ENCODE measurements at places on chromosomes 1 and 21.

DNA sequence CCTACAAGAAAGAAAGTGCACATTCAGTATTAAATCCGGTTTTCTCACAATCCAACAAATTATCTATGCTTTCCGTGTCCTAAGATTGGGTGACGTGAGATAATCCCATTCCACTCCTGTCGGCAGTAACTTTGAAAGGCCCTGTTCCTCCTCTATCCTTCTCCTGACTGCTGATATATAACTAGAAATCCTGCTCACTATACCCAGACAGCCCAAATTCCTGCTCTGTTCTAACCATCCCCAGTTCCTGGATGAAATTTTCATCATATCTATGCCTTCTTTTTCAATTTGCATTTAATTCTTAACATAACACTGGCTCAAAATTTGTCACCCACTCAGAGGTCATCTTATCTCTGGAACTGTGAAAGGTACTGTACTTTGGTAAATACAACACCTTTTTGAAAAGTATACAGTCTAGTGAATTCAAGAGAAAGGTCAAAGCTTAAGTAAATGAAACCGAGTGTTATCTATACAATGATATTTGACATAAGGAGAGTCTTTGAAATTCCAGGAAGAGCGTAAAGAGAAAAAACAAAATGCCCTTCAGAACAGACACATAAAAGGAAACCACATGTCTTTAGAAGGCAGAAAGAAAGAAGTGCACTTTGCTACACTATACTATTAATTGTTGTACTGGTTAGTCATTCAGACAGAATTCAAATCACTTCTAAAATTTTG is 200.5 kb upstream of the NEGR1 start:
- no peak for DNase-seq

- DNase-seq: no peak
Measured at GRCh38 chr1:30329263-30329753, 394.1 kb downstream of the MATN1 start.

DNA sequence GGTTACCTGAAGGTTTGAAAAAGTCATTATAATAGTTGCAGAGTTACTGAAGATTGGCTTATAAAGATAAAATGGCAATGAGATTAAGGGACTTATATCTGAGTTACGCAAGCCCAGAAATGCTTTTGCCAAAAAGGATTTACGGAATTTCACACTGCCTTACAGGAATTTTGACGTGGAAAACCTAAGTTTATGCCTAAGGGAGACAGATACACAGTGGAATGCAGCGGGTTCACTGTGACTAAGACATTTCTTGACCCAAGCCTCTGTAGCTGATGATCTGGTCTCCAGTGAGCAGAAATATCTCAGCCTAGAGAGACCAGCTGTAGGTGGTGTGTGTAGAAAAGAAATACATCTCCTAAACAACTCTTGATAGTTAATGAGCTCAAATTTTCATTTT is 10.1 kb upstream of the EXO1 start:
- DNase-seq: no peak

GRCh38 chr1:169604781-169605560 is 18.7 kb upstream of the F5 start:
- no peak for DNase-seq

- no peak for DNase-seq
Measured at GRCh38 chr21:15679630-15680029, 50.2 kb upstream of the USP25 start.

DNA sequence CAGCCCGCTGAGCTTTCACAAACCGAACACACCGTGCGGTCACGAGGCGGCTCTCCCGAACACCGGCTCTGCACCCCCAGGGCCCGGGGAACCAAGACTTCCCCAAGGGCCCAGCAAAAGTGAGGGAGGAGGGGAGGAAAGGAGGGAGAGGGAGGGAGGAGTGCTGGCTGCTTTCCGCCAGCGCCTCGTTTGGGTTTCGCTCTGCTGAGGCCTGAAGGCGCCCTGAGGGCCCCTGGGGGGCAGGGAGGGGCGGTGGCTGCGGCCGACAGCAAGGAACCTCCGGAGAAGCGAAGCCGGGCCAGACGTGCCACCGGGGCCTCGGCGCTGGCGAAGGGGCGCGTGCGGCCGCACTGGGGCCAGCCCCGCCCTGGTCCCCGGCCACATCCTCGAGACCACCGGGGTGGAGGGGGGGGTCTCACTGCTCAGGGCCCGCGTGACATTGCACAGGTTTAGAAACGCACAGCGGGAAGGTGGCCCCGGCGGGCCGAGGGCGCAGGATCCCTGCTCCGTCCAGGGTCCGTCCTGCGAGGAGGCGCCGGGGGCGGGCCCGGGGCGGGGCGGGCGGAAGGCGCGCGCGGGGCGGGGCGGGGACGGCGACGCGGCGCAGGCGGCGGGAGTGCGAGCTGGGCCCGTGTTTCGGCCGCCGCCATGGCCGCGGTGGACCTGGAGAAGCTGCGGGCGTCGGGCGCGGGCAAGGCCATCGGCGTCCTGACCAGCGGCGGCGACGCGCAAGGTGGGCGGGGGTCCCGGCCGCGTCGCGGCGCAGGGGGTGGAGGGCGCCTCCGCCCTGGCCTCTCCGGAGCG is at the start of gene PFKL:
Gene PFKL, plus strand, starts transcription at position 596 of the 804 bp plus-strand sequence. Its CDS starts 53 bp downstream, at position 649.
- DNase-seq: peak; percentile 20

- no peak for DNase-seq
Measured at GRCh38 chr1:2976180-2976562, 45.1 kb upstream of the ACTRT2 start.

DNA sequence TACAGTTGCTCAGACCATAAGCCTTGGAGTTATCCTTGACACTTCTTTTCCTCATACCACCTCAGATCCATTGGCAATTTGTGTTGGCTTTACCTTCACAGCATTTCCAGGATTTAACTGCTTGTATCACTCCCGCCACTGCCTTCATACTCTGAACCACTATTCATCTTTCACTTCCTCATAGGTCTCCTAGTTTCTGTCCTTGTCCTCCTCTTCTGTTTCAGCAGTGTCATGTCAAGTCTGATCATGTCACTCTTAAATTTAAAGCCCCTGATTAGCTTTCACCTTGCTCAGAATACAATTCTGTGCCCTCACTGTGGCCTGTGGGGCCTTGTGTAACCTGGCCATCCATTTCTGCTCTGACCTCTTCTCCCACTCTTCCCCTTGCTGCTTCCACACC is 34.7 kb upstream of the C1orf115 start:
- DNase-seq: no peak

GRCh38 chr1:109163551-109163950 is 49.6 kb downstream of the ELAPOR1 start:
- no peak for DNase-seq

GRCh38 chr1:232149287-232150201 is 480.4 kb downstream of the SIPA1L2 start:
- DNase-seq: no peak

DNA sequence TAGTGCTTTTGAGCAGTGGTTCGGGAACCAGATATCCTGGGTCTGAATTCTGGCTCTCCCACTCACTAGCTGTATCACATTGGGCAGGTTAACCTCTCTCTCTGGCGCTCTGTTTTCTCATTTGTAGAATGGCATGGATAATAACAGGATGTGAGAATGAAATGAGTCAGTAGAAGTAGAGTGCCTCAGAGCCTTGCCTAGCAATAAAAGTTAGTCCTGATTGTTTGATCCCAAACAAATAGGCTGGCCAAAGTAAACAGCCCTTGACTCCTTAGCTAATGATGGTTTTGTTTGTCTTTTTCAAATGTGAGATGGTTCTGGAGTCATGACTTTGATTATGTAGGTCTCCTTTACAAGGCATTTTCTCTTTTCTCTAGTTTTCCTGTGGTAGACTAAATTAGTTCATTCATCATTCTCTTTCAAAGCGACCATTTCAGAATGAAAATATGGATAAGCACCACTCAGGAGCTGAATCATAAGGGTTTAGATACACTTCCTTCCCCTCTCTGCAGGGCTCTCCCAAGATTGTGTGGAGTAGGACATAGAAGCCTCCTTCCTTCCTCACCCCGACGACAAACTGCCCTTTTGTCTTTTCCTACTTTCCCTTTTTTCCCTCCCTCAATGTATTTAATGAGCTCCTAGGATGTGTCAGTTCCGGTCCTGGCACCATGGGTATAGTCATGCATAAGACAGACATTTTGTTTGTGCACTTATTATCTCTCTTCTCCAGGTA is 23.1 kb downstream of the KIAA0040 start:
- DNase-seq: no peak

- DNase-seq: no peak
Measured at GRCh38 chr1:77394166-77394565, 112.3 kb downstream of the AK5 start.

GRCh38 chr1:119771016-119771415 is 2.3 kb upstream of the HMGCS2 start:
- DNase-seq: no peak

Measured in NCI-H1048 (cell line).